ENCODE measurements at places on chromosomes 3 and 15. TPM values are rescaled to one million over a fixed set of nuclear protein-coding genes. Genes with fewer than 3 reads are reported as not detected.

- no peak for DNase-seq
These were observed 522.3 kb downstream of the ROBO1 start for GRCh38 chr3:79245284-79246138.

DNA sequence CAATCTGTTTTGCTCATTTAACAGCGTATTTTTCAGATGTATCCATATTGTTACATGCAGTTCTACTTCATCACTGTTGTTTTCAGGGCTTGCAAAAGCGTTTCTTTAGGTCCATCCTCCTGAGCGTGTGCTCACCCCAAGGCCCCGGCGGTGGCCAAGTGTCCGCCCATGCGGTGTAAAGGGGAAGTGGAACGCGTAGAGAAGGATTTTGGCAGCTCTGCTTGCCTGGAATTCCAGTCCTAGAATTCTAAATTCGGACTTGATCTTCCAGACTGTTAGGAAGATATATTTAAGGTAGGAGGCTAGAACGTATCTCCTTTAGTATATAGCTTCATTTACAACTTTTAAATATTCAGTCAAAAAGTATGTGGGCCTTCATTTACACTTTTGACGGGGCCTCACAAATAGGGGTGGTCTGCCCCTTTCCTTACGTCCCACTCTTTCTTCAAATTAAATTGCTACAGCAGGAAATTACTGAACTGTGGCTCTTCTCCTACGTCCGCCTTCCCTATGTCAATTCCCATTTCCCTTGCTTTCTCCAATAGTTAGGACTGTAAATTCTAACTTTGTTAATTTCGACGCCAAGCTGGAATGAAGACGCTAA is 609 bp upstream of the TBC1D23 start:
- DNase-seq: peak; percentile 83

DNA sequence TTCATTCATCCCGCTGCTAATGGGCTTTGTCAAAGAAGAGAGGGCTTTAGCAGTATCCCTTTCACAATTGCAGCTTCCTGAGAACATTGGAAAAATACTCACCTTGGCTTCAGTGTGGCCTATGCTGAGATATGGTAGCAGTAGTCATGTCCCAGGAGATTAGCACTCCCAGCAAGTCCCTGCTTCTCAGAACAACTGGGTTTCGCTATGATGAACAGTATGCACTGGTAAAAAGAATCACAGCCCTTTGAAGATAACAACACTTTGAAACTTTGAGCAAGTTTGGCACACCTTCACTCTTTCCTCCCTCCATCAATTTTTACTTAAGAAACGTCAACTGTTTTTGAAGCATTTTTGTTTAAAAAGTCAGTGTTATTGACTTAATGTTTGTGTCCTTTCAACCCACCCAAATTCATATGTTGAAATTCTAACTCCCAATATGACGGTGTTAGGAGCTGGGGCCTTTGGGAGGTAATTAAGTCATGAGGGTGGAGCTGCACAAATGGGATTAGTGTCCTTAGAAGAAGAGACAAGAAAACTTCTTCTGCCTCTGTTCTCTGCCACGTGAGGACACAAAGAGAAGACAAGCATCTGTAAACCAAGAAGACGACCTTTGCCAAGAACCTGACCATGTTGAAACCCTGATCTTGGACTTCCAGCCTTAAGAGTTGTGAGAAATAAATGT is 17.8 kb upstream of the PLSCR4 start:
- no peak for DNase-seq

DNA sequence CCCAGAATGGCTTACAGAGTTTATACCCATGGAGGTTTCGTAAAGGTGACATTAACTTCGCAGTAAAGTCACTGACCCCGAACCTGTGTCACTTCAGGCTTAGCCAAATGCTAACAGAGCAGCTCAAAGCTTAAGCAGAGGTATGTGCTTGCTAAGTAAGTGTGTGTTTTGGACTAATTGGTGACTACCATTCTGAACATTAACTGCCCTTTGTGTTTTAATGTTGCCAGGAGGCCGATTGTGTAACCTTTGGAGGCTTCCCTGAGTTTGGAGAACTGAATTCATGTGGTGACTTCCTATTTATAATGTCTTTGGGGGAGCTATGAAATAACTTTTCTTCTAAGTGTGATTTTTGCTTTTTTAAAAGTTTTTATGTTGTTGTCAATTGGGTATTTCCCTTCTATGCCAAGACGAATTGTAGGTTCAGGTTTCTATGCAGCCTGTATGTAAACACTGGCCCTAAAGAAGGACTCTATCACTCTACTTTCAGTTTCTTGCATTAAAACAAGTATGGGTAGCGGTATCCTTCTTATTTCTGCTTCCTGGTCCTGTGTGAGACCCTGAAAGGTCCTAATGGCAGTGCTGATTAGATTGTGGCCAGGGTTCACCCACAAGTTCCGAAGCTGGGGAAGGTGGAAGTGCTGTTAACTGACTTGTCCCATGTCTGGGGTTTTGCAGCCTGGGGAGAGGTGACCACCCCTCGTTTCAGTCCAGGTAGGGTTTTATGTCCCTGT is 86.3 kb downstream of the IGF1R start:
- peak; percentile 37 for DNase-seq

- no peak for DNase-seq
These were observed 28.3 kb upstream of the TASOR start for GRCh38 chr3:56711344-56711743.

DNA sequence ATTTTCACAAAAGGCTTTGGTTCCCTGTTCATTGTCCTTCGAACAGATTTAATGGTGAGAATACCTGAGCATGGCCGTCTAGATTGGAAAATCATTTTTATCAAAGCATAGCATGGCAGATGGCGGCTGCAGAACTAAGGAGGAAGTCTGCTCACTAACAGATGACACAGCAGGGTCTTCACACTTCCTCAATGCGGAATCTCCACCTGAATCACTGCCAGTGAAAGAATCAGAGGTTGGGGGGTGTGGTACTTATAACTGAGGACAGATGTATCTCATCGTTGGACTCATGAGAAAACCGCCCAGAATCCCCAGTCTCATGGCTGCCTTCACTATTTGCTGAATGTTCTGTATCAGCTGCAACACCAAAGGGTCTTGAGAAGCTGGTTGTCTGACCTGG is 31.6 kb upstream of the PYGO1 start:
- DNase-seq: no peak

DNA sequence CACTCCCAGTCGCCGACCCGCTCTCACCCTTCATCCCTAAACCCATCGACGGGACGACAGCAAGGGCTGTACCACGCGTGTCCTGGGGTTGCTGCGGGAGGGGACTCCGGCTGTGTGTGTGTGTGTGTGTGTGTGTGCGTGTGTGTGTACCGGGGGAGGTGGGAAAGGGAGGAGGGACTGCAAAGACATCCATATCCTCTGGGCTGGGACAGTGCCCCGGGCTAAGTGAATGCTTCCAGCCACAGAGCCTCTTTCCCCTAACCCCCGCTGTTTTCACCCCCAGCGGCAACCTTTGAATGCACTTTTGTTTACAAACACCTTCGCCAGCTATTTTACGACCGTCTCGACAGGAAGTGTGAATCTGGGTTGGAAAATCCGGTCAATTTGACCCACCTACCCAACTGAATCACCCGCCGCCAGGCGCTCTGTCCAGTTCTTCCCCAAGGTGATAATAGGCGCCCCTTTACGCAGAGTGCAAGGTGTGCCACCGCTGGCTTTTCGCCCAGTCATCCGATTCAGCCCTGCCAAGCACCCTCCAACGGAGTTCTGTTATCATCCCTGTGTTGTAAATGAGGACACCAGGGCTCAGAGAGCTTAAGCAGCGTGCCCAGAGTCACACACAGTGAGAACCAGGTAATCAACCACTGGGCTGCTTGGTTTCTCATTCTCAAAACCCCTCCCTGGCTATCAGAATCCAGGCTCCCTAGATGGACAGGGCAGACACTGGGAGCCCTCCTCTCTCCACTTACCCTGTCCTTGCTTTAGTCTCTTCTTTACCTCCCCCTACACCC is 739 bp upstream of the AMOTL2 start:
- DNase-seq: no peak

DNA sequence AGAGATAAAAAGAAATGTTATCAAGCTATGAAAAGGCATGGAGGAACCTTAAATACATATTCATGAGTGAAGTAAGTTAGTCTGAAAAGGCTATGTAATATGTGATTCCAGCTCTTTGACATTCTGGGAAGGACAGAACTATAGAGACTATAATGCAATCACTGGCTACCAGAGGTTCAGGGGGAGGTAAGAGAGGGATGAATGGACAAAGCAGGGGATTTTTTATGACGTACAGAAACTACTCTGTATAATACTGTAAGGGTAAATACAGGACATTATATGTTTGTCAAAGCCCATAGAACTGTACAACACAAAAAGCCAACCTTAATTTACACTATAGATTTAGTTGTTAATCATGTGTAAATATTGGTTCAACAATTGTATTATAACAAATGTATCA is 46.1 kb downstream of the MCTP2 start:
- DNase-seq: no peak

- no peak for DNase-seq
These were observed 460.3 kb upstream of the PROK2 start for GRCh38 chr3:72245183-72245811.

DCBLD2 gene
- total RNA-seq: 370 TPM

OXNAD1 gene
- 15.7 TPM for total RNA-seq

- no peak for DNase-seq
These were observed 18.0 kb downstream of the MIX23 start for GRCh38 chr3:122365073-122365472.

DNA sequence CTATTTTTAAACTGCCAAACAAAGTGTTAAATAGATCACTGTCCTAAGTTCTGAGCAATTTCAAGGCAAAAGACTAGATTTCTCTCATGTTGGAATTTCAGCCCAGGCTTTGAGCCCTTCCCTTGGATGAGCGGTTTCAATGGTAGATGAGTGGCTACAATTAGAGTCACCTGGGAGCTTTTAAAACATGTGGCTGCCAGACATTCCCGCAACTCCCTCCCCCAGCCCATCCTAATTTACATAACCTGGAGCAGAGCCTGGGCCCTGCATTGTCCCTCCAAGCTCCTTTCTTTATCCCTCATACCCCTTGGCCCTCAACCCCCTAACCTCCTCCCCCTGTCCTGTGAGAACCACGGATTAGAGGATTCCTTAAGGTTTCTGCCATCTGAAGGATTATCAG is 357.5 kb upstream of the UMPS start:
- no peak for DNase-seq

GRCh38 chr3:146416366-146416765 is 53.0 kb downstream of the PLSCR2 start:
- no peak for DNase-seq

DNA sequence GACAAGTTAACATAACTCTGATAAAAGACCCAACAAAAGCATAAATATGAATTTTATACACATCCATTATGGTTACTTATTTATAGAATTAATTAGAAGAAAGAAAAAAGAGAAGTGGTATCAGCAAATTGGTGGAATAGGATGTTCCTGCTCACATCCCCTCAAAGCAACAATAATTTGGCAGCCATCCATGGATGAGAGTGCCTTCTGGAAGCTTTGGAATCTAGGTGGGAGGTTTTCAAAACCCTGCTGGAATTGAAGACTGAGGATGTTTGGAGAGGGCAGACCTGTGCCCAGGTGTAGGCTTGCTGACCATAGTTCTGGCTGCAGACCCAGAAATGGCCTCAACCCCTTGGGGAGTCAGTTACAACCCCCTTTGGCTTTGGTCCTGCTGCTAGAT is 91.2 kb downstream of the EDEM1 start:
- DNase-seq: no peak

GRCh38 chr3:50519471-50520089 is 16.1 kb upstream of the CACNA2D2 start:
- peak; percentile 39 for DNase-seq

GRCh38 chr15:40630313-40630712 is 36.3 kb downstream of the KNL1 start:
- DNase-seq: no peak

DNA sequence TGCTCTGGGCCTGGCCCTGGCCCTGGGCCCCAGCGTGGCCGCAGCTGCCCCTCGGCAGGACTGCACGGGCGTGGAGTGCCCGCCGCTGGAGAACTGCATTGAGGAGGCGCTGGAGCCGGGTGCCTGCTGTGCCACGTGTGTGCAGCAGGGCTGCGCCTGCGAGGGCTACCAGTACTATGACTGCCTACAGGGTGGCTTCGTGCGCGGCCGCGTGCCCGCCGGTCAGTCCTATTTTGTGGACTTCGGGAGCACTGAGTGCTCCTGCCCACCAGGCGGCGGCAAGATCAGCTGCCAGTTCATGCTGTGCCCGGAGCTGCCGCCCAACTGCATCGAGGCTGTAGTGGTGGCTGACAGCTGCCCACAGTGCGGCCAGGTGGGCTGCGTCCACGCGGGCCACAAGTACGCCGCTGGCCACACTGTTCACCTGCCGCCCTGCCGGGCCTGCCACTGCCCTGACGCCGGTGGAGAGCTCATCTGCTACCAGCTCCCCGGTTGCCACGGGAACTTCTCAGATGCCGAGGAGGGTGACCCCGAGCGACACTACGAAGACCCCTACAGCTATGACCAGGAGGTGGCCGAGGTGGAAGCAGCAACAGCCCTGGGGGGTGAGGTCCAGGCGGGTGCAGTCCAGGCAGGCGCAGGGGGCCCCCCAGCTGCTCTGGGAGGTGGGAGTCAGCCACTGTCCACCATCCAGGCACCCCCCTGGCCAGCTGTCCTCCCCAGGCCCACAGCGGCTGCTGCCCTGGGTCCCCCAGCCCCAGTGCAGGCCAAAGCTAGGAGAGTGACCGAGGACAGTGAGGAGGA is 21.7 kb downstream of the FBLN2 start:
- no peak for DNase-seq

GRCh38 chr15:74320352-74321247 is 46.8 kb downstream of the CYP11A1 start:
- peak; percentile 61 for DNase-seq

DNA sequence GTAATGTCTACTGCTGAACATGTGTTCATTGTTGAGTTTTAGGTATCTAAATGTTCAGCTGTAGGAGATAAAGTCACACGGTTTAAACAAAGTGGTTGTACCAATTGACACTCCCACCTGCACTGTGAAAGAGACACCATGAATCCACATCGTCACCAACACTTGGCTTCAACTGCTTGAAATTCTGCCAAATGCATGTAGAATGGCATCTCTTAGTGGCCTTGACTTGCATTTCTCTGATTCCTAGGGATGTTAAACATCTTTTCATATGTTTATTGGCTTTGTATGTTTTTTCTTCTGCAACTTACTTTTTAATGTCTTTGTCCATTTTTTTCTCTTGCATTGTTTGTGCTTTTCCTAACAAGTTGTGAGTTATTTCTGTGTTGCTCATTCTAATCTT is 43.4 kb downstream of the RPLP1 start:
- DNase-seq: no peak

- peak; percentile 30 for DNase-seq
These were observed 52.7 kb upstream of the MAP4 start for GRCh38 chr3:48068886-48069285.

DNA sequence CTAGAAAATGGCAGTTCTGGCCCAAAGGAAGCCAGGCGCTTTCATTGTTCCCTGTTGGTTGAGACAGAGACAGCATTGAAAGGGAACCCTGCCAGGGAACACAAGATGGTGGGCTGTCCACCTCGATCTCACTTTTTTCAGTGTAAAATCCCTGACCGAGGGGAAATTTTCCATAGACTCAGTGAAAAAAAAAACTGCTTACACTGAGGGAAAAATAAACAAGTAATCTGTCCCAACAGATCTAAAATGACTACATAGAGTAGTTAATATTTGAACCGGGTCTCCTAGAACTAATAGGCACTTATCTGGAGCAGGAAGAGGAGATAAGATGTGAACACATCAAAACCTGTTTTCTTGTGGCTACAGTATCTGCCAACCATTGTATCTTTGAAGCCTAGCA is 763.4 kb upstream of the GOLIM4 start:
- no peak for DNase-seq
